Mononuclear cell (primary cell): ENCODE measurements at places on chromosomes 11 and 22. TPM values are rescaled to one million over a fixed set of nuclear protein-coding genes. Genes with fewer than 3 reads are reported as not detected.

CSKMT gene
- 58.0 TPM for total RNA-seq

ACTN3 gene
- total RNA-seq, result not detected

CASTOR1 gene
- total RNA-seq, result 4.6 TPM

RAB39A gene
- 1.6 TPM for total RNA-seq

PAX6 gene
- total RNA-seq, result 0.21 TPM

MS4A12 gene
- not detected for total RNA-seq

EEF1G gene
- total RNA-seq, result 2,066 TPM

MUC2 gene
- not detected for total RNA-seq

RIC3 gene
- 27.5 TPM for total RNA-seq

BIRC3 gene
- total RNA-seq, result 228 TPM

ANGPTL5 gene
- total RNA-seq, result 0.10 TPM

ELFN2 gene
- total RNA-seq, result under 0.01 TPM

MMP7 gene
- total RNA-seq, result 0.31 TPM

MPEG1 gene
- 84.1 TPM for total RNA-seq
